ENCODE measurements at places on chromosomes 4 and X. TPM values are rescaled to one million over a fixed set of nuclear protein-coding genes. Genes with fewer than 3 reads are reported as not detected.

AMBN gene
- total RNA-seq: not detected

SLITRK4 gene
- not detected for total RNA-seq

SHROOM2 gene
- total RNA-seq: 0.61 TPM

NR3C2 gene
- not detected for total RNA-seq

GPC4 gene
- not detected for total RNA-seq

Data from A549 treated with ZK216348 at 1 μM for 4 hours (cell line).